ENCODE measurements at places on chromosomes 11 and 22. TPM values are rescaled to one million over a fixed set of nuclear protein-coding genes. Genes with fewer than 3 reads are reported as not detected.

Gene SLC37A2
- 3.4 TPM for total RNA-seq

Gene MS4A7
- 3.3 TPM for total RNA-seq

Gene TLCD5
- total RNA-seq = 22.9 TPM

Gene DAGLA
- 5.5 TPM for total RNA-seq

Gene OR6T1
- not detected for total RNA-seq

Gene NDUFS3
- total RNA-seq = 47.1 TPM

All from occipital lobe (tissue), 3 donors.